Kidney epithelial cell (primary cell): ENCODE measurements at places on chromosomes 5 and 9. TPM values are rescaled to one million over a fixed set of nuclear protein-coding genes. Genes with fewer than 3 reads are reported as not detected.

DNA sequence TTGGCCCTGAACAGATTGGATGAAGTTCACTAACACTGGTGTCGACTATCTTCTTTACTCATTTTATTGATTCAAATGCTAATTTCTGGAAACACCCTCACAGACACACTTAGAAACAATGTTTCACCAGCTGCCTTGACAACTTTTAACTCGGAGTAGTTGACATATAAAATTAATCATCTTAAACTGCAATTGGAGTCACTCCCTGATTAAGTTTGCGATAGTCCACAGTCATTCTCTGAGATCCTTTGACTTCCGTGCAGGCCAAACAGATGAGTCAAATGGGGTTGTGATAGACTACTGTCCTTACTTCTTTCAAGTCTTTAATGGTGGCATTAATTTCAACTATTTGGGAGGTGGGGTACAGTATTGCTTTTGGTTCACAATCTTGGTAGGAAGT lies 114.4 kb upstream of the PCSK1 start:
- no peak for DNase-seq

- DNase-seq, result no peak
Measured at GRCh38 chr5:106545325-106545724, 1125.4 kb downstream of the EFNA5 start.

DNA sequence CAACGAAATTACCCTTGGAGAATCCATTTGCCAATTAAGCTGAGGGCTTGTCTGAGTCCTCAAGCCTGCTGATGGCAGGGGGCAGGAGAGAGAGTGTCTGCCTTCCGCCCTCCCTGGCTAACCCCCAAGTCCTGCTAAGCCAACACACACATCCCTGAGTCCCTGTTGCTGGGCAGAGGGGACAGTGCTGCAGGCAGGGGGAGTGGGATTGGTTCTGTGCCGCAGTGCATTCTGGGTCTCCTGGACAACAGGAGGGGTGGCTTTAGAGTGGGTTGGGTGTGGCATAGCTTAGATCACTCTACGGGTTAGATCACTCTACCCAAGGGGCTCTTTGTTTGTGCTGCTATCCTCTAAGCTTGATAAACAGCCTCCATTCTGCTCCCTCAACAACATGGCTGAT lies 427.7 kb downstream of the CDK5RAP2 start:
- no peak for DNase-seq

DNA sequence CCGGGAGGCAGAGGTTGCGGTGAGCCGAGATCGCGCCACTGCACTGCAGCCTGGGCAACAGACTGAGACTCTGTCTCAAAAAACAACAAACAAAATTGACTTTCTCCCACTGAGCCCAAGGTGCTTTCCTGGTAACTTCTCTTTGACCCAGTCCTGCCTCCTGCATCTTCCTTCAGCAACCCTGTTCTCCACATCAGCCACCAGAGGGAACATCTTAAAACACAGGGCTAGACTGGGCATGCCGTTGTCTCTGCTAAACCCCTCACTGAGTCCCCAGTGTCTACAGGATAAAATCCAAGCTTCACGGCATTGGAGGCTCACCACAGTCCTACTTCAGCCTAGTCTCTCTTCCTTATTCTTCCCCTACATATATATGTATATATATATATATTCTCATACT lies 39.8 kb upstream of the KCNMB1 start:
- DNase-seq, result no peak

The F2R gene
- 105 and 111 TPM in 2 replicates for total RNA-seq

GRCh38 chr5:154384480-154385235 lies 61.1 kb upstream of the SAP30L start:
- DNase-seq, result peak; percentile 65

The FOXD4L6 gene
- not detected in 2 replicates for total RNA-seq

The SIT1 gene
- not detected in 2 replicates for total RNA-seq

The FBP2 gene
- total RNA-seq, result not detected in 2 replicates

- DNase-seq, result no peak
Measured at GRCh38 chr9:107768224-107768623, 278.7 kb upstream of the KLF4 start.

DNA sequence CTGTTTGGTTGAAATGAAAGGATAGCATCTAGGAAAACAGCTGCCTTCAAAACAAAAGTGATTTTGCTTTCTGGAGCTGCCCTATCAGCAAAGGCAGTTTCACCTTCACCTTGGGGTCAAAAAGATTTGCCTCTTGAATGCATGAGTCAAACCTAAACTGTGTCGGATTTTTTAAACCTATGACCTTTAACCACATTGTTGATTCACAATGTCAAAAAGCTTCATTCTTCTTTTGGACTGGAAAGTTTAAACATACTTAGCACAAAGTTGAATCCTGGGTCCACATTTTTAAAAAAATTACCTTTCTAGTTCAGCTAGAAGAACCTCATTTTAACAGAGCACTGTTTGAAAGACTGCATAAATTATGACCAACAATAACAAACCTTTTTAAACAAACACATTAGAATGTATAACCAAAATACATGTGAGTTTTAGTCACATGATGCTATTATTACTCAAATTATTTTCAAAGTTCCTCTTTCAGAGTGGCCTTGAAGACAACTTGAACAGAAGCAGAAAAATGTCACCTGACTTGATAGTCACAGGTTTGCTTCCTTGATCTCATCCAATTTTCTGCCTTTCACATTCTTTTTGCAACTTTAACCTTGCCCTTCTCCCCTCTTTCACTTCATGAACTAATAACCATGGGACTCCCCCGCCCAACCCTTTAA lies 109.7 kb upstream of the LHFPL2 start:
- no peak for DNase-seq

- no peak for DNase-seq
Measured at GRCh38 chr9:126836216-126836615, 24.2 kb upstream of the ZBTB34 start.

DNA sequence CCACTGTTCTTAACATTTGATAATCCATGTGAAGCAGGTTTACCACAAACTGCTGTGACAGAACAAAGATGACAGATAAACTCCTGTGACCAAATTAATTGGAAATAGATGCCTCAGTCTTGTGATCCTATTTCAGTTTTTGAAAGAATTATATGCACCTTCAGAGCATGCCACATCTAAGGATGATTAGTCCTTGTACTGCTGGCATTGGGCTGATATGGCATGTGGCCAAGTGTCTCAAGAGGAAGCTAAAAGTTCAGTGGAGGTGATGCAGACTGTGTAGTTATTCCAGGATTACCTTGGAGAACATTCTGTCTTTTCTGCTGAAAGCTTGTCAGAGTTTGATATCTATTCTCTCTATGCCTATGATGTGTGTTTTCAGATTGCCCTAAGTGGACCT lies 314.4 kb upstream of the EFNA5 start:
- no peak for DNase-seq

GRCh38 chr5:179207920-179208705 lies 137.1 kb downstream of the ADAMTS2 start:
- DNase-seq, result no peak

- DNase-seq, result no peak
Measured at GRCh38 chr9:113619491-113620376, 156.2 kb downstream of the RGS3 start.

DNA sequence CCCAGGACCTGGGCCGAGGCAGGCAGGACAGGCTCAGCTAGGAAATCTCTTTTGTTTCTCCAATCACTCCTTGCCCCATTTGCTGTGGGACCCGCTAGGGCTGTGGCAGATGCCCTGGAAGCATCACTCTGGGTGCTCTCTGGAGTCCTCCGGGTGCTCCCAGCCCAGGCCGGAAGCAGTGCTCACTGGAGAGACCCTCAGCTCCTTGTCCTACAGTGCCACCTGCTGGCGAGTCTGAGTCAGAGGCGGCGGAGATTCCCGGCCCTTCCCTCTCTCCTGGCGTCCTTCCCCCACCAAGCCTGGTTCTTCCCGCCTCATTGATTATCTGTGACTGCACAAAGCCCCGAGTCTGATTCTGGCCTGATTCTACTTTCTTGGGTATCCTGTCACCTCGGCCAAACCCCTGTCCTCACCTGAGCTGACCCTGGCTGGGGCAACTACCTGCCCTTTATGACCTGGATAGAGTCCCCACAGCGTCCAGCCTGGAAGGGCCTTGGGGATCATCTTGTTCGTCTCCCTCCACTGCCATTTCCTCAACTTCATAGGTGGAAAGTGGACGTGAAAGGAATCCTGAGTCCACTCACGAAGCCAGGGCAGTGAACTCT lies 7.3 kb upstream of the BARHL1 start:
- DNase-seq, result peak; percentile 10

- DNase-seq, result no peak
Measured at GRCh38 chr9:111598733-111599091, 735 bp downstream of the PTGR1 start.

- DNase-seq, result no peak
Measured at GRCh38 chr5:87645224-87645623, 232.5 kb upstream of the CCNH start.

The EPB41L4A gene
- total RNA-seq, result 17.9 and 30.6 TPM in 2 replicates

The RNF208 gene
- total RNA-seq, result 3.1 and 4.2 TPM in 2 replicates

DNA sequence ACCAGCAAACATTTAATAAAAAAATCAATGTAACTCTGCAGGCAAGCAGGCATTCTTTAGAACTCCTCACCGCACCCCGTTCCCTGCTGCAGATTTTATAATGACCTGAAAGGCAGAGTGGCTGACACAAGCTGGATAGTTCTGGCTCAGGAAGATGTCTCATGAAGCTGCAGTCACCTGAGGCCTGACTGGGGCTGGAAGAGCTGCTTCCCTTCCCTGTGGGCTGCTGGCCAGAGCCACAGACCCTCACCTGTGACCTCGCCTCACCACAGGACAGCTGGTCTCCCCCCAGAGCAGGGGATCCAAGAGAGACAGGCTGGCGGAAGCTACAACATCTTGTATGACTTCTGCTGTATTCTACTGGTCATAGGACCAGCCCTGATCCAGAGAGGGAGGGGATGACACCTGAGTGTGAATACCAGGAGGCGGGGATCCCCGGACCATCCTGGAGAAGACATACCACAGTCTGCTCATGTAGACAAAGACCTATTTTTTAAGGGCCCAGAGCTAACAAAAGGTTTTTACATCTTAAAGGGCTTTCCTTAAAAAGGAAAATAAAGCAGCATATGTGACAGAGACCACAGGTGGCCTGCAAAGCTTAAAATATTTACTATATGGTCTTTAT lies 43.9 kb downstream of the RAPGEF1 start:
- no peak for DNase-seq

DNA sequence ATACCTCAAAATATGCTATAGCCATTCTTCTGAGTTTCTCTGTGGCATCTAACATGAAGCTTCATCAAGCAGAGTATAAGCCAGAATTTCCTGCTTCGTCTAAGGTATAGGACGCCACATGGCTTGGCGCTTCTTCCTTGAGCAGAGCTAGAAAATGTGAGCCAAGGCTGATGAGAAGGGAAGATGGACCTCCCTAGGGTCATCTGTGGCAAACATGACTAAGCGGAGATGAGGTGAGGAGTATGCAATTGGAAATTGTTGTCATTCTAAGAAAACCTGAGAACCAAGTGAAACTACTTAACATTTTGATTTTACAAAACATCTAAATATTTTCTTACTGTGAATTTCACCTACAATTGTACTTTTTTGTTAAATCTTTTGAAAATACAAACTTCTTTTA lies 466.5 kb downstream of the PSAT1 start:
- no peak for DNase-seq

DNA sequence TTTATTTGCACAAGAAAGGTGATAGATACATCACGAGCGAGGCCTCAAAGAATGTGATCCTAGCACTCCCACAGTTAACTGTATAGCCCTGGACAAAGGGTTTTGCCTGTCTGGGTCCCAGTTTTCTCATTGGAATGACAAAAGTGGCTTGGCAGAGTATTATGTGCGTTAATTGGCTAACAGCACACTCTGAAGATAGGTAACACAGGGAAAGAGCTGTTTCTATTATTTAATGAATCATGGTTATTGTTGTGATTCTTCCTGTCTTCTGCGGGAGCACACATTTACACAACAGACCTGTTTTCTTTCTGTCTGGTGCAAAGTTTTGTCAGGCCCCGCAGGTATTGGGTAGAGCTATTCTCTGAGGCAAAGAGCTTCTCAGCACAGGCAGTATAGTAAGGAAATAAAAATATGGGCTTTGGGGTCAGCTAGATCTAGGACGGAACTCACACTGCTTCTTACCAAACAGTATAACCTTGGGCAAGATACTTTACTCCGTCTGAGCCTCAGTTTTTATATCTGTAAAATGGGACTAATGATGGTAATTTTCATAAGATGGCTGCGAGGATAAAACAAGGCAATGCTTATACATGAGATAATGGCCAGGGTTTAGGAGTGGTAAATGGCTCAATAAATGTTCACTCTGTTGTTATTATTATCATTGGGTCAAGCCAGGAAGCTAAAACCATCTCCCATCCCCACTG lies 78.9 kb downstream of the PLAC8L1 start:
- DNase-seq, result no peak

DNA sequence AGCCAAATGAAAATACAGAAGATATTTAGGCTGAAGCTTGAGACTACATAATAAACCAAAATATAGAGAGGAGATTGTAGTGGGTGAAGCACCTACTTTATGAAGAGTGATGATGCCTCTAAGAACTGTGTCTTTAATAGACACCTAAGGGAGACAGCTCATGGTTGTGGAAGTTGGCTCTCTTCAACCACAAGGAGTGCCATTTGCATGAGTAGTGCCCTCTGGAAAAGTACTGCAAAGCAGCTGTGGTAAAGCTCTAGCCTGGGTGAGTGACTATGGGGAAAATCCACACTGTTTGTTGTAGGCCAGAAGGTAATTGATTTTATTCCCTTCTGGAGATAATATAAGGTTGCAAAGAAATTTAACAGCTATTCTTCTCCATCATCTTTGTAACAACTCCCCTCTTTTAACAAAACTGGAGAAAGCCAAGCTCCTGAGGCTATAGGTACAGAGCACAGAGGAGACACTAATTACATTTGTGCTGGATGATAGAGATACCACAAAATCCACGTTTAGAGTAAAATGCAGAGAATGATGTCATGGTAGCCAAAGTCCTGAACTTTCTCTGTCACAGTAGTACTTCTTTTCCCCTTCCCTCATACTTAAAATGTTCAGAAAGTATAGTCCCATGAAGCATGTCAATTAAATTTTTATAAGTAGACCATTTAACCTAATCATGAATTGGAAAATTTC lies 122.8 kb downstream of the STARD4 start:
- DNase-seq, result peak; percentile 56

DNA sequence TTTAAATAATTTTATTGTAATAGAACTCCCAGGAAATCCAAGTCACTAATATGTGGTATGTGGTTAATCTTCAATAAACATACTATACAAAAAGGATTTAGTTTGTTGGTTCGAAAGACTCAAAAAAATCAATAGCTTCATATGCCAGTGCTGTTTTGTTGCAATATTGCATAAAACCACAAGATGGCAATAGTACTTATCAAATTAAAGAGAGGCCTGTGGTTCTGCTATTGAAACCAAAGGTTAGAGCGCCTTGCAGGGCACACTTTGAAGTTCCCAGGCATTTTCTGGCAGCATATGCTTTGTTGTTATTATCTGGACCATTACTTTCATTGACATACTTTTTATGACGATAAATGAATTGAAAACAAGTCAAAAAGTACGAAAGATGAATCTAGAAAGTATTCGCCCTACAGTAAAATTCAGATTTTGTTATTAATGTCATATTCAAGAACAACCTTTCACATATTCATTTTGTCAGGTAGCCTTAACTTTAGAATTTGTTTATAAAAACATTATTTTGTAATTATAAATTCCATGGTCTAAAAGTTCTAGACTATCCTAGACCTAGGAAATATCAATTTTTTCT lies 316.3 kb downstream of the MCTP1 start:
- DNase-seq, result peak; percentile 29

GRCh38 chr5:51043745-51044144 lies 339.5 kb upstream of the ISL1 start:
- DNase-seq, result no peak

GRCh38 chr5:119329666-119330065 lies 26.2 kb upstream of the TNFAIP8 start:
- no peak for DNase-seq

The KIAA0825 gene
- 2.7 and 3.2 TPM in 2 replicates for total RNA-seq
